Lower lobe of right lung (tissue), 2 donors: ENCODE measurements at places on chromosomes 6 and 20. TPM values are rescaled to one million over a fixed set of nuclear protein-coding genes. Genes with fewer than 3 reads are reported as not detected.

TRIM31 gene
- total RNA-seq = 0.62 TPM

HTR1E gene
- not detected for total RNA-seq

FKBP1C gene
- 1.1 TPM for total RNA-seq

IER3 gene
- 18.0 TPM for total RNA-seq

COL9A1 gene
- not detected for total RNA-seq

OR2J3 gene
- total RNA-seq = not detected

SHLD1 gene
- total RNA-seq = 6.0 TPM

MAS1 gene
- not detected for total RNA-seq
